ENCODE measurements at places on chromosomes 13 and 19.
A peak's percentile ranks its signal among the peaks of the same experiment; 100 is the strongest.

- H3K27me3 ChIP-seq = peaks cover 9% of the 10 kb centered on the region
- no peaks in the 10 kb centered on the region for H3K36me3 ChIP-seq
- H3K4me1 ChIP-seq = peaks cover 9% of the 10 kb centered on the region
- no peak overlapping the region for H3K27ac ChIP-seq
Measured at GRCh38 chr19:6519289-6519688, 11.5 kb upstream of the TNFSF9 start.

- peak; percentile 87 for DNase-seq
- H3K36me3 ChIP-seq = no peaks in the 10 kb centered on the region
- no peaks in the 10 kb centered on the region for H3K27me3 ChIP-seq
Measured at GRCh38 chr13:50244713-50245574, 229.7 kb downstream of the KCNRG start.

GRCh38 chr13:25059958-25060357 is 36.0 kb upstream of the PABPC3 start:
- no peak for DNase-seq
- no peaks in the 10 kb centered on the region for H3K27me3 ChIP-seq
- no peak overlapping the region for H3K4me3 ChIP-seq
- H3K27ac ChIP-seq = no peak overlapping the region
- H3K36me3 ChIP-seq = no peaks in the 10 kb centered on the region
- no peaks in the 10 kb centered on the region for H3K4me1 ChIP-seq

DNA sequence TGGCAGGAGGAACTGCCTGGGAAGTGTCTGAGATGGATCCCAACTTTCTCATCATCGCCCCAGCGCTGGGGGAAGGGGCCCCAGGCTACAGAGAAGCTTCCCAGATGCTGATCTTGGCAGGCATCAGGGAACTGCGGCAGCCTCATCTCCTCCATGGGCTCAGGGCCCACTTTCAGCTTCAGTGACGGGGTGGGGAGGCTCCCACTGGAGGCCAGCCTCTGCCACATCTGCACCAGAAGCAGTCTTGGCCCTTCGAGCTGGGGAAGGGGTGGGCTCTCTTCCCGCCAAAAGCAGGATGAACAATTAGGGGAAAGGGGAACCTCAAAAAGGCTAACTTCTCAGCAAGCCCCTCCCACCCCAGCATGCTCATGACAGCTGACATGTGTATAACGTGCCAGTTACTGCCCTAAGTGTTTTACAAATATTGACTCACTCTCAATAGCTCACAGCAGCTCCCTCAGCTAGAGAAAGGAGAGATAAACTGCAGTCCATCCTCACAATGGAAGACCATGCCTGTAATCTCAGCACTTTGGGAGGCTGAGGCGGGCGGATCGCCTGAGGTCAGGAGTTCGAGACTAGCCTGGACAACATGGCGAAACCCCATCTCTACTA is 7.1 kb upstream of the S1PR2 start:
- no peaks in the 10 kb centered on the region for H3K36me3 ChIP-seq
- peak overlapping the region; percentile 84 for H3K27ac ChIP-seq

- peak; percentile 94 for DNase-seq
- H3K27ac ChIP-seq = no peak overlapping the region
- H3K4me1 ChIP-seq = peaks cover 17% of the 10 kb centered on the region
- no peak overlapping the region for H3K4me3 ChIP-seq
- no peaks in the 10 kb centered on the region for H3K27me3 ChIP-seq
Measured at GRCh38 chr19:13262450-13262849, 112.2 kb downstream of the IER2 start.

GRCh38 chr13:79655509-79655908 is 174.6 kb downstream of the NDFIP2 start:
- no peaks in the 10 kb centered on the region for H3K36me3 ChIP-seq
- H3K27me3 ChIP-seq = peaks cover 4% of the 10 kb centered on the region
- no peaks in the 10 kb centered on the region for H3K4me1 ChIP-seq
- no peak for DNase-seq
- H3K27ac ChIP-seq = no peak overlapping the region

- H3K36me3 ChIP-seq = peaks cover 6% of the 10 kb centered on the region
- no peaks in the 10 kb centered on the region for H3K27me3 ChIP-seq
- peak overlapping the region; percentile 86 for H3K4me3 ChIP-seq
- DNase-seq = no peak
Measured at GRCh38 chr19:40716031-40716481, 630 bp downstream of the COQ8B start.
